ENCODE measurements at places on chromosomes 3 and 15.

DNA sequence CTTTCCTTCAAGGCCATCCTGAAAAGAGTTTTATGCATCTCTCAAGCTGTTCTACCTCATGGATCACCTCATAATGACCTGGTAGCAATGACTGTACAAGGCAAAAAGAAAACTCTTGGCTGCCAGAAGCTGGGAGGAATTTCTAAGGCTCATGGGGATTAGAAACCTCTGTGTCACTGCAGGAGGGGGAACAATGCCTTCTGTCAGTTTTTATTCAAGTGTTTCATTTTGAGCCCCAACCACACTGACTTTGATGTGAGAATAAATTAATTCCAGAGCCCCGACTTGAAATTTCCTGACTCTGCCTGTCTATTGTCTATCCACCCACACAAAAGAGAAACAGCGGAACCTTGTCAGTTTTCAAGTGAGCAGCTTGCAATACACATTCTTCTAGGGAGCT, 58.7 kb upstream of the MRPL3 start:
- no peak for DNase-seq

DNA sequence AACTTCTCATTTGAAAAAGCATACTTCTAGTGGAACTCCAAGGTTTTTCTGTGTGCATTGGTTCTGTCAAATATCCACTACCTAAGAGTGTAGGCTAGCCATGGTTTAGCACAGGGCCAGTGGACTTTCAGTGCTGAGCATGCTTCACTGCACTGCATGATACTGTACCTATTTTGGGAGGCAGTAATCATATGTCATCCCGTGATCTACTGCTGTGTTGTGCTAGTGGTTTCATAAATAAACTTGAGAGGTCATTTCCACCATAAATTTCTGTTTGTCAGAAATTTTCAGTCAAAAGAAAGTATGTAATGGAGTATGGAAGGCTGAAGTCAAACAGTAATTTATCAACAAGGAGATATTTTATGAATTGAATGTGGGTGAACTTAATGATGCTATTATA, 203.6 kb downstream of the ROBO1 start:
- no peak for DNase-seq

DNA sequence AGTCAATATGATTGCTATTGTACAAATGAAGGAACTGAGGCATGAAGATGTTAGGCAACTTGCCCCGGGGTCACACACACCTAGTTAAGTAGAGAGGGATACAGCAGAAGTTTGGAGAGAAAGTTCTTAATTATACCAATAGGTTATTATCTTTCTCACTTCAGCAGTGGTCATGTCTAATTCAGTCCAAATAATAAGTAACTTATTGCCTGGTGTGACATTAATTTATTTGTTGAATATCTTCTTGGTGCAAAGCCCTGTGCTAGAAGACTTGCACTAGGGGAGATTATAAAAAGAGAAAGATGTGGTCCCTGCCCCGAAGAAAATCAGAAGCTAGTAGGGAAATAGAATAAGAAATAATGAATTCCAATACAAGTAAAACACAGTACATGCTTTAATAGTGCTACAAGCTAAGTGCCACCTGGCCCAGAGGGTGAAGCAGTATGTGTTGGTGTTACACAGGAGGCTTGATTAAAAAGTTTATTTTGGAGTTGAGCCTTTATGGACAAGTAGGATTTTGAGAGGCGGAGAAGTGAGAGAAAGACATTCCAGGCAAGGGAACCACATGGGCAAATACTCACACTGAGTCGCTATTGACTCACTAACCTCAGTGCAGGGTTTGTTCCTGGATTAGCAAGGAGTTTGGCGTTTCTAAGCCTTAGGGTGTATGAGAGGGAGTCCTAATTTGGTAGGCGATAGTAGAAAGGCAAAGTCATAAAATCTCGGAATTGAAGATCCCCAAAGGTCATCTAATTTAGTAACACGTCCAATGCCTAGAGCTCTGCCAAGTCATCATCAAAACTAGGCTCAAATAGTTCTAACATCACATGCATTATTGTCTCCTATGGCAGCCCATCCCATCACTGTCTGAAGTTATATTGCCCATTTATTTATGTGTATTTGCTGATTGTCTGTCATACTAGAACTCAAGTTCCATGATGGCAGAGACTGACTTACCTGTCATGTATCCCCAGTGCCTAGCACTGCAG, 19.2 kb upstream of the GSK3B start:
- no peak for DNase-seq

GRCh38 chr3:11601446-11602238, 42.1 kb downstream of the VGLL4 start:
- DNase-seq = peak; percentile 74

DNA sequence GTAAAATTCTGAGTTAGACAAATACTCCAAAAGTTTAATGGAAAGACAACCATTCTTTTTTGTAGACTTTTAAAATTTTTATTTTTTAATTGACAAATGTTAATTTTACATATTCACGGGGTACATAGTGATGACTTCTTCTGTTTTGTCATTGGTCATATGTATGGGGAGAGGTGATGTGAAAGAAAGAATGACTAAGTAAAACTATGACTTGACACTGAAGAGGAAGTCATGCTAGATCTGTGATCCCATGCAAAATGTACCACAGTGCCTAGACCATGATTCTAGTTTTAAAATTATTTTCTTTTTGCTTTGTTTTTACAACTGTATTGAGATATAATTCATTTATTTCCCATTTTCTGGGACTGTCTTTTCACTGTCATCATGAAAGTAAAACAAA, 281.6 kb downstream of the MBNL1 start:
- DNase-seq = no peak

GRCh38 chr3:5401002-5401401, 213.5 kb downstream of the EDEM1 start:
- DNase-seq = no peak

DNA sequence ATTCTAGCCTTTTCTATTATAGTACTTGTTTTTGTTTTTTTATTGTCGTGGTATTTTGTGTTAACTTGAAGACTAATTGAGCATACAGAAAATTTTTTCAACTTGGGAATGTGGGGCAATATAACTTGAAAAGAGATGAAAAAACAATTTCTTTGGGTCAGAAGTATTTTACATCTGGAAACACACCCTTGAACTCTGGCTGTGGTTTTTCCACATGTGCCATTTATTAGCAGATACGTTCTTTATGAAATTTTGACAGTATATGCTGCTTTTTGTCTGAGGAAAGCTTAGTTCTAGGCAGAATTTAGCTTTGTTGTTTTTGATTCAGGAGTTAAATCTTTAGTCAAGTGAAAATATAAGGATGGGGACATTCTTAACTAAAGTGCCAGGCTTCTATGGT, 44.7 kb downstream of the TCF12 start:
- no peak for DNase-seq

- DNase-seq = no peak
Observed at GRCh38 chr3:169510693-169511010, 152.9 kb downstream of the MECOM start.

DNA sequence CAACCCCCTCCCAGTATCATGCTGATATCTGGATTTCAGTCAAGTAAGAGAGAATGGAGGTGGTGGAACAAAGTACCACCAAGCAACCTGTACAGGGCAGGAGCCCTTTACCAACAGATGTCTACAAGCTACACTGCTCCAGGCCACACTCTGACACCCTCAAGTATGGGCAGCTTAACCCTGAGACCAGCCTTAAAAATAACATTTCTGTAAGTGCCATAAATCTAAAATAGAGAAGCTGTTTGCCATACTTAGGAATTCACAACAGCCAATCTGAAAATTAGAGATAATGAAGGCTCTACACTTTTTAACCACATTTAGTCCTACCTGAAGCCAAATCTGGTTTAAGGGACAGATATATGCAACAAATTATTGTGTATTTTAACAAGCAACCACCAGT, 59.7 kb downstream of the C3orf70 start:
- DNase-seq = no peak

DNA sequence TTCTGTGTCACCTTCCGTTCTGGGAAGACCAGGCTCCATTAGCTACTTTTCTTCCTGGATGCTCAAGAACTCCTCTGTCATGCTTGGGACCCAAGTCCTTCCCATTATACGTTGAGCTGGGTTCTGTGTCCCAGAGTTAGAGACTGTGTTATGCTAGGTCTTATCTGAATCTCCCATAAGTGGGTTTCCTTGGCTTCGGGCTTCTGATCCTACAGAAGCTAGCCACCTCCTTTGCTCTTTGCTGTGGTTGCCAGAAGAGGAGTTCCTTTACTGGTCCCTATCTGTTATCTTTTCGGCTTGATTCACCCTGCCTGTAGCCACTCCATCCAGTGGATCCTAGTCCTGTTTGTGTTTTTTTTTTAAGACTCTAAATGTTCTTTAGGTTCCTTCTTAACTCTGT, 38.0 kb downstream of the TYRO3 start:
- DNase-seq = no peak

DNA sequence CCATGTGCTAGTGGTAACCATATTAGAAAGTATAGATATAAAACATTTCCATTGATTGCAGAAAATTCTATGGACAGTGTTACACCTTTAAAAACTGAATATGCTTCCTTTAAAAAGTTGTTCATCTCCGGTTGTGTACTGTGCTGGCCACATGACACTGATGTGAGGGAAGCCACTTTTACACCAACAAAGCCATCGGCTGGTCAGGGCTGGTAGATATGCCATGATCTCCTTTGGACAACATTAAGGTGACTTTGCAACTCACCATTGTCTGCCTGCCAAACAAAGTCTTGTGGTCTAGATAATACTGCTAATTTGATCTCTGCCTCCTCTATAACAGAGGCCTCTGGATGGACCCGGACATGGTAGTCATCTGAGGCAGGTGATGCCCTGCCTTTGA, 156.0 kb upstream of the RARB start:
- no peak for DNase-seq

GRCh38 chr15:89244574-89244903, 760 bp downstream of the FANCI start:
- DNase-seq = no peak

DNA sequence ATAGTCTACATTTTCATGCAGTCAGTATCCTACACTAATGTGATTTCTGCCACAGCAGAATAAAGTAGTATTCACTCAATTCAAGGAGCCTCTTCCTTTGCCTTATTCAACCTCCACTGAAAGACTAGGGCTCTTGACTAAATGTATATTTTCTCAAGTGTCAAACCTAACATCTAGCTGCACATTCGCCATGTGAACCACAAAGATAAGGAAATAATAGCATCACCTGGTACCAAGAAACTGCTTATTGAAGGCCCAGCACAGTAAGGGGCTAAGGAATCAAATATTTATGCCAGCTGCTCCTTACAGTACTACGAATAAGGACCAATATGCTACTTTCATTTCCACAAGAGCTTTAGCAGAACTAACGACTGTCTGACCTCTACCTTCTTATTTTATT, 1.3 kb downstream of the SRP14 start:
- DNase-seq = no peak

GRCh38 chr15:37010595-37010994, 89.8 kb downstream of the MEIS2 start:
- DNase-seq = no peak

GRCh38 chr3:61742006-61742405, 180.6 kb downstream of the PTPRG start:
- DNase-seq = no peak

DNA sequence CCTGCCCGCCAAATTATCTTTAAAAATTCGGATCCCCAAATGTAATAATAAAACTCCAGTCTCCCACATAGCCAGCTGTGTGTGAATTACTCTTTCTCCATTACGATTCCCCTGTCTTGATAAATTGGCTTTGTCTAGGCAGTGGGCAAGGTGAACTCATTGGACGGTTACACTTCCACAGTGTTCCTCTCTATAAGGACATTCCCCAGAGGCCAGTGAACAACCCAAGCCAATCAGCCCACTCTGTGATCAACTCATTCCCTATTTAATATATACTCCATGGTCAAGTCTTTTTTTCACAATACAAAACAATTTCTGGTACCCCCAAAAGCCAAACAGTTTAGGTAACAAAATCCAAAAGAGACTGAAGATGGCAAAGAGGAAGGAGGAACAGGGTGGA, 90.5 kb upstream of the DAZL start:
- DNase-seq = no peak

GRCh38 chr3:134449277-134449676, 36.5 kb downstream of the ANAPC13 start:
- DNase-seq = no peak

- no peak for DNase-seq
Observed at GRCh38 chr3:188122571-188123169, 31.3 kb upstream of the LPP start.

DNA sequence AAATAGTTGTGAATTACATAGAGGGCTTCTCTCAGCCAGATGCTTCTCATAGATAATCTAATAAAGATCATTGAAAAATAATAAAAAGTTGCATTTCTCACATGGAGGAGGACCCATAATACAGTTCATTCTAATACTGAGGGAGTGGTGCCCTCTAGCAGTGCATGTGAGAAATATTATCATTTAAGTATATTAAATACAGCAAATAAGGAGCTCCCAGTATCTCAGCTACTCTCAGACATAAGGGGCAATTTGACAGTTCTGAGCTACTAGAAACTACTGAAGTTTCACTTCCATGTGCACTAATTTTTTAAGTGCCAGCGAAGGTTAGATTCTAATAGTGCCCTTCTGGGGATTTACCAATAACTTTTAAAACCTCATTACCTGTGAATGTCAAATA, 188.3 kb downstream of the IL5RA start:
- no peak for DNase-seq

DNA sequence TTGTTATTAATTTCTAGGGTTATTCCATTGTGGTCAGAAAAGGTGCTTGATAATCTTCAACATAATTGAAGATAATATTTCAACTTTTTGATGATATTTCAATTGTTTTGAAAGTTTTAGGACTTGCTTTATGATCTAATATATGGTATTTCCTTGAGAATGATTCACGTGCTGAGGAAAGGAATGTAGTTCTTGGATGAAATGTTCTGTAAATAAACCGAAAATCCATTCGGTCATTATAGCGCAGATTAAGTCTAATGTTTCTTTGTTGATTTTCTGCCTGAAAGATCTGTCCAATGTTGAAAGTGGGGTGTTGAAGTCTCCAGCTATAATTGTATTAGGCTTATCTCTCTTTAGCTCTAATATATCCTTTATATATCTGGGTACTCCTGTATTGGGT, 617.5 kb upstream of the NECTIN3 start:
- no peak for DNase-seq

DNA sequence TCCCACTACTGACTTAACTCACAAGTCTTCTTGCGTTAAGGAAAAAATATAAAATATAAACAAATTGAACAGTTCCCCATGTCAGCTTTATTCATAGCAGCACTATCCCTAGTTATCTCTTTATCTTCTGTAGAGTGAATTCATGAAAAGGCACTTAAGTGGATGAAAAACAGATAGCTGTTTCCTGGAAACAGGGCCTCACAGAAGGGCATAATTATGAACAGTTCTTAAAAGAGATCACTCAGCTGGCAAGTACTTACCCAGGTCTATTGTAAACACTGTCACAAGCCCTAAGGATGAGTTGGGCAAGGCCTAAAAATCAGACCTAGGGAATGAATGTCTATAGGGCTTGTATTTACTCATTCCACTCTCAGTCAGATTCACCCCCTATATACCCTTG, 10.7 kb downstream of the MB21D2 start:
- DNase-seq = no peak

- peak; percentile 73 for DNase-seq
Observed at GRCh38 chr15:85543741-85544155, 163.3 kb downstream of the AKAP13 start.

Measured in sciatic nerve (tissue), 2 donors.